ENCODE measurements at places on chromosomes 3 and 15.

- no peak for DNase-seq
Measured at GRCh38 chr3:154779571-154779970, 300.5 kb upstream of the MME start.

GRCh38 chr15:55016225-55016624 is 180.5 kb downstream of the RSL24D1 start:
- no peak for DNase-seq

DNA sequence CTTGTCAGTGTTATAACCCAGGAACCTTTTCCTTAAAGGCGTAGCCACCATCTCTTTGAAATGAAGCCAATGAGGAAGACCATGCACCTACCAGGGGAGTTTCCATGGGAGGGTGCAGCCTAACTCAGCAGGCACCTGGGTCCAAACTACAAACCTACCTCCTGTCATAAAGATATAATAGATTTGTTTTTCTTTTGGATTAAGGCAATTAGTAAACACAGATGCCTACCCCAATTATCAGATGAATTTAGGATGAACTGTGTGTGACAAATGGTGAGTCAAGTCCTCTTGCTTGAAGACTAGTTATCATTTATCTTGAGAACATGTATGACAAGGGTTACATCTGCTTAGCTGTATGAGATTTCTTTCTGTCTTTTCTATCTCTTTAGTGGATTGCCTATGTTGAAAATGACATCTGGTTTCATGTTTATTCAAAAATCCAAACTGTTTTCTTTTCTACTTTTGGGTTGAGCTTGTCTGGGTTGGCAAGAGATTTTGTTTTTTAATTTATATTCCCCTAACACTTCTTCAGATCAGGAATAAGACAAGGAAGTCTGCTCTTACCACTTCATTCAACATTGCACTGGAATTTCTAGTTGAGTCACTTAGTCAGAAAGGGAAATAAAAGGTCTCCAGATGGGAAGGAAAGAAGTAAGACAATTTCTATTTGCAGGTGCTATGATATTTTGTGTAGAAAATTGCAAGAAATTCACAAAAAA is 149.9 kb downstream of the NEK10 start:
- DNase-seq: no peak

DNA sequence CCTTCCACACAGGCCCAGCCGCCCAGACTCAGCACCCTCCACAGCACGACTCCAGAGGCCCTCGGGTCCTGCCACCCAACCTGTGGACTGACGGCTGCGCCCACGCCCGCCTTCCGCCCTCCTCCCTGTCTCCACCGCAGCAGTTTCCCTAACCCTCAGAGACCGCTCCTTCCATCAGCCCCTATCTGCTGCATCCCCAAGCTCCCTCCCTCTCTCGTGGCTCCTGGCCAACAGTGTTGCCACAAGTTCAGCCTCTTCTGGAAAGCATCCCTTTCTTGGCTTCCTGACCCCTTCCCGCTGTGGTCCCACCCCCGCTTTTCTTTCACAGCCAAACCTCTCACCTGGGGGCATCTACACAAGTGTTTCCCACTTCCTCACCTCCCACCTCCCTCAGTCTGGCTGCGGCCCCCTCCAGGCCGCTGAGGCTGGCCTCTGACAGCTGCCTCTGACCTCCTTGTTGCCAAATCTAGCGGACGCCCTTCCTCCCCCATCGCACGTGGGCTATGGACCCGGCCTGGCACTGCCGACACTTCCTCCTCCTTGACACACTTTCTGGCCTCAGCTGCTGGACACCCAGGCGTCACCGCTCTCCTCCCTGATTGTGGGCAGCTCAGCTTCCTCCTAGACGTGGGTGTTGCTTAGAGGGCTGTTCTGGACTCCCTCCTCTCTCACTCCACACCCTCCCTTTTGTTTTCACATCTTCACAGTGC is 168.8 kb upstream of the TLE3 start:
- DNase-seq: no peak

DNA sequence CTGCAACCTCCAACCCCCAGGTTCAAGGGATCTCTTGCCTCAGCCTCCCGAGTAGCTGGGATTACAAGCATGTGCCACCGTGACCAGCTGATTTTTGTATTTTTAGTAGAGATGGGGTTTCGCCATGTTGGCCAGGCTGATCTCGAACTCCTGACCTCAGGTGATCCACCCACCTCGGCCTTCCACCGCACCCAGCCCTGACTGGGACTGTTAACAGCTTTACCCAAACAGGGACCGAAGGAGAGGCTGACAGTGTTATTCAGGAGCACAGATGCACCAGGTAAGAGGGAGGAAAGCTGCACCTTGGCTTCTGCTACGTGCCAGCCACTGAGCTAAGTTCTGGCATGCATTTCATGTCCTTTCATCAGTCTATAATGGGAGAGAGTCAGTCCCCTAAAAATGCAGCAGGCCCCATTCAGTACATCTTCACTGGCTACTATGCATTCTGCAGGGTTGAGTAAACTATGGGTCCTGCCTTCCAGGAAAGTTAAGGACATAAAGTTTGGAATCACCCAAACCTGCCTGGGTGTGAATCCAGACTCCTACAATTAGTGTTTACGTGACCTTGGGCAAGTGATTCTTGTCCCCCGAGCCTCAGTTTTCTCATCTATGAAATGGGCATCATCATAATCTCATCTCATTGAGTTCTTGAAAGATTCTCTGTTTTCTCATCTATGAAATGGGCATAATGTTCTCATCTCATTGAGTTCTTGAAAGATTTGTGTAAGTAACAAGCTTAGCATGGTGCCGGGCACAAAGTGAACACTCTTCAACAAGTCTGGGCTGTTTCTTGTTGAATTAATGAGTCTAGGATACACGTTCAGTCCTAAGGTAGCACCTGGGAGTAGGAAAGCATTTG is 82.2 kb downstream of the CPN2 start:
- DNase-seq: no peak

GRCh38 chr3:62567097-62568021 is 194.0 kb upstream of the FEZF2 start:
- no peak for DNase-seq

- DNase-seq: no peak
Measured at GRCh38 chr3:127441764-127442163, 148.8 kb downstream of the TPRA1 start.

DNA sequence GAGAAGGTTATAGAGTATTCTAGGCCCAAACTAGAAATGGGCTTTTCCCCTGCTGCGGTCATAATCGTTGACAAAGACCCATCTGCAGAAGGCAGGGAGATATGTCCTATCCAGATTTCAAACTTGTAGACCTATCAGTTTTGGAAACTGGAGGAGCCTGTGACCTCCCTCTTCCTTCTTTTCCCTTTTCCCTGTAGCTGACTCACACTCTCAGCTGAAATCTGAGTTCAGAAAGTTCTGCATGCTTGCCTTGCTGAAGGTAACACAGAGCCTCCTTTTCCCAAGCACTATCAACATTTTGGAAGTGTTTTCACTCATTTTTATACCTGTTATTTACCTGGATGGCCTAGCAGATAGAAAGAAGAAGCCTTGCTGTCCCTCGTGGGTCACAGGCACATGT is 59.1 kb upstream of the PSMD6 start:
- no peak for DNase-seq

DNA sequence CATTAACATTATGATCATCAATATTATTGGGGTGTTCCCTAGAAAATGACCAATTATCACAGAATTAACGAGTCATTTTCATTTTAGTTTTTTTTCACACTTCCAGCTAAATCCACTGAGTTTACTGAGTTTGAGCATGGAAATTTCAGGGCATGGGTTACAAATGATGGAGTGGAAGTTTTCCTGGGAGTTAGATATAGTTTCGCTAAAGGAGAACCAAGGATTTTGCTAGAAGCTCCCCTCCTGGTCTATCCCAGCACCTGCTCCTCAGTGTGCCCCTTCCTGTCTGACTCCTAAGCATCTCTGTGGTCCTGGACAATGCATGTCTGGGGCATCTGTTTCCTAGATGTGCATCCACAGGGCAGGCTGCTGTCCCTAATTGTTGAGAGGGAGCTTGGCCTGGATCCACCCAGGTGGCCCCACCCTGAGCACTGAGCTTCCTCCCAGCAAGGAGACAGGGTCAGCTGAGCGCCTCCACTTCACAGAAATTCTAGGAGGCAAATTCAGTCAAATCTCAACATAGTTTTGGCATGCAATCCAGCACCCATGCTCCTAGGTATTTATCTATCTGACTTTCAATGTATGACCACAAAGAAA is 102.3 kb upstream of the GOLGA6L6 start:
- no peak for DNase-seq
